ENCODE measurements at places on chromosomes 1 and 21.

DNA sequence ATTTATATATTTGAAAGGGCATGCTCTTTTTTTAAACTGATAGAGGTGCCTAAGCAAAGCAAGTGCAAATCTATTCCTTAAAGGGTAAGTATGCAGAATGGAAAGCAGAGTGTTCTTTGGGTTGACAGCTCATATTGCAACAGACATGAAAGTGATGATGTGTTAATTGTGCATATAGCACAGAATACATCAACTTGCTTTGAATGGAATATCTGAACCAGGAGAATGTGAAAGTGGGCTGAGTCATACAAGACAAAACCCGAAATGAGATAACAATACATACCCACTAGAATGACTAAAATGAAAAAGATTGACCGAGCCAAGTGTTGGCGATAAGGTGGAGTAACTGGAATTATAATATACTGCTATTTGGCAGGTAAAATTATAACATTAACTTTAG lies 4.3 kb downstream of the CR1 start:
- no peak for DNase-seq

DNA sequence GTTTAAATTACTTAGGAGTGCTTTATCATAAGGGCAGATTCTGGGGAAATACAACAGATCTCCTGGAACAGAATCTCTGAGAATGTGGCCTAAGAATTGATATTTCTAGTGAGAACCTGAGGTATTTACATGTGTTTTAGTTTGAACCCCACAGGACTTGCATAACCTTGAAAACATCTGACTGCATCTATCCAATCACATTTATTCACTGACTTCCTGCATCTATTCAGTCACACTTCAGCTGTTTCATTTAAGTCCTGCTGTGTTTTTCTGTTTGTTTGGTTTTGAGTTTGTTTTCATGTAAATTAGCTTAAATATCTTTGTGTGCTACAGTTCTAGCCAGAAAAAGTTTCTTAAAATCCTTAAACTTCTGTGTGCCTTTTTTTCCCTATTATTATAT lies 1260.7 kb downstream of the PLA2G4A start:
- DNase-seq, result no peak

DNA sequence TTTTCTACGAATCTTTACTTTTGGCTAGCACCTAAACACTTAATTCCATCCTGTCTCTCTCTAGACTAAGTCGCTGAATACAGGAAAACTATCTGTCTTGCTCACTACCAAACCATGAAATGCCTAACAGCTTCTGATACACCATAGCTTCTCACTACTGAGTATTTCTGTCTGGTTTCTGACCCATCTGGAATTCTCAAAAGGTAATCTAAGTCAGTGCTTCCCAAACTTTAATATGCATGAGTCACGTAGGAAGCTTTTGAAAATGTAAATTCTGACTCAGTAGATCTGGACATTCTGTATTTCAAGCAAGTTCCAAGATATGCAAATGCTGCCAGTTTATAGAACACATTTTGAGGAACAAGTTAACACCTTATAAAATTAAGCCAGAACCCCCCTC lies 9.2 kb upstream of the OVGP1 start:
- no peak for DNase-seq

GRCh38 chr21:27643326-27643725 lies 676.4 kb upstream of the ADAMTS5 start:
- DNase-seq, result no peak

DNA sequence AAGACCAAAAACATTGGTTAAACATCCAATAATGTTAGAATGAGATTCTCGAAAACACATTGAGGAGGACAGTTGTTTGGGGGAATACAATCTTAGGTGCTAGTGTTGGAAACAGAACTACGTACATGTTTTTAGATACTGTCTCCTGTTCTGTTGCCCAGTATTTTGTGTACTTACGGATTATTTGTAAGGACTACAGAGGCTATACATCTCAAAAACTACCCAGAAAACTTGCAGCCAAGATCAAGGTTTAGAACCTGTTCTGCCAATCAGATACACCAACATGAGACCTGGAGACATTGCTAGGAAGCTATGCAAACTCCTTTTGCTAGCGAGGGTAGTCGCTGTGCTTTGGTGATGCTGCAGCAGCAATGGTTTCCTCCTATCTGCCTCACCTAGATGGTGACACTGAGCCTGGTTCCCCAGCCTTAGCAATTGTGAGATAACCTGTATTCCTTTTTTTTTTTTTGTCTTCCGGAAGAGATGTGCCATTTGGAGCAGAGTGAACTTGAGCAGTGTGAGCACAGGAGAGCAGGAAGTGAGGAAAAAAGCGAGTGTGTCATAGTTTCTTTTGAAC lies 21.8 kb downstream of the YBX1 start:
- DNase-seq, result no peak

GRCh38 chr1:168005529-168005928 lies 68.7 kb upstream of the MPC2 start:
- no peak for DNase-seq

- DNase-seq, result no peak
Measured at GRCh38 chr1:183780159-183780558, 24.8 kb upstream of the RGL1 start.

DNA sequence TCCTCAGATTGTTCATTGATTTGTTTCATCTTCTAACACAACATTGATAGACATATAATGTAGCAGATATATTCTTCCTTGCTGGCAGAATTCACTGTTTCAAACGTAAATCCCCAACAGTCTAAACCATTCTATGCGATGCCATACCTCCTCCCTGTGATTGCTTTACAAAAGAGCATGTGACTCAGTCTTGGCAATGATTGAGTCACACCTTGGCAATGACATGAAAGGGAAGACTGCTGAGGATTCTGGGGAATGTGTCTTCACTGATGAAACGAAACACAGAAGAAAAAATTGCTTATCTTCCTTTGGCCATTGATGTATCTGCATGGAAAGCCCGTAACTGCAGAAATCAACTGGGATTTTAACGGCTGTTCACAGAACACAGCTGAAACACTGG lies 409.6 kb upstream of the ZRANB2 start:
- DNase-seq, result no peak

DNA sequence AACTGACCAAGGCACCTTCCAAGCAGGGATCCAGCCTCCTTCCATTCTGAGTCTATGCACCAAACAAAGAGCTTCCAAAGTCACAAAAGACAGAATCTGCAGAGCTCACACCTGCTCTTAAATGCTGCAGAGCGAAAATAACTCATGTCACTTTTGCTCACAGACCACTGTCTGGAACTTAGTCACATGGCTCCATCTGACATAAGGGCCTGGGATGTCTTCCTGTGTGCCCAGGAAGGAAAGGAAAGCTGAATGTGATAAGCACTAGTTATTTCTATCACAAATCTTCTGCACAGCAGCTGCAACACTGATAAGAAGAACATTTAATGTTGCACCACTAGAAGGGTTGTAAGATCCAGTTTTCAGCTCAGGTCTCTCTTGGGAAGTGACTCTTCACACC lies 39.5 kb upstream of the SGIP1 start:
- DNase-seq, result no peak

DNA sequence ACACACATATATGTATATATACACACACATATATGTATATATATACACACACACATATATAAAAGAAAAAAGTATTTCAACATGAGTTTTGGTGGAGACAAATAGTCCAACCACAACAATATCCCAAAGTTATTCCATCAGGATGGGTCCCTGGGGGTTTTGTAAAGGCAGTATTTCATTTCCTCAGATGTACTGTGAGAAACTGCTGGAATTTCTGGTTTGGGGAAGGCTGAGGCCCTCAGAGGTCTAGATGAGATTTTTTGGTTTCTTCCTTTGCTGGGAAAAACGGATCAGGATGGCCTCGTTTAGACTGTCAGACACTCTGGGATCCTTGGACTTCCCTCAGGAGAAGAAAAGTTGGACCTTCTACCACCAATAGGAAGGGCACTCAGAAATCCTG lies 36.5 kb upstream of the TENT5B start:
- no peak for DNase-seq

- no peak for DNase-seq
Measured at GRCh38 chr1:196405839-196406238, 202.4 kb downstream of the KCNT2 start.

GRCh38 chr1:53416269-53416813 lies 42.9 kb upstream of the DMRTB1 start:
- DNase-seq, result no peak

DNA sequence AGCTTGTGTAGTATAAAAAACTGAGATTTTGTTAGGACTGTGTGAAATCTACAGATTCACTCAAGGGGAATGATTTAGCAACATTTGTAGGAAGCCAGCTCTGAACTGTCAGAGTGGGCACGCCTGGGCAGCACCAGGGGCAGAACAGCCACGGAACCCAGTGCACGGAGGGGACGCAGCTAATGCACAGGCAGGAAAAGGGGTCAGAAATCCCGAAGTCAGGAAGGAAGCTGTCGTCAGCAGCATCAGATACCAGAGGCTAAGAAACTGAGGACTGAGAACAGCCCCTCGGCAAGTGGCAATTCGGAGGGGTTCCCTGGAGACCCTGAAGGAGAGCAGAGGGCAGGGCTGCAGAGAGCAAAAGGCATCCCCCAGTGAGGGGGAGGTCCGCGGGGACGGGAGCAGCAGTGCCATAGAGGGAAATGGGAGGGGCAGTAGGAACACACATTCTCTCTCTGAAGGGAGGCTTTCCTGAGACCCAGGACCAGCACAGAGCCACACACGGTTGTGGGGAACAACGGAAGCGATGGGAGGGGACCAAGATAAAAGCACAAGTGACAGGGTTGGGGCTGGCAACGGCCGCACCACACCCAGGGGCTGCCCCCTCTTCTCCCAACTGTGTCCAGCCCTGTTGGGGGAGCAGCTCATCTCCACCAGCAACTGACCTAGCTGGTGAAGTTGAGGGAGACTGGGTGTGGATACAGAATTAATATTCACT lies 12.7 kb downstream of the UBE2J2 start:
- no peak for DNase-seq

- DNase-seq, result peak; percentile 58
Measured at GRCh38 chr1:163071405-163072255, 2.5 kb downstream of the RGS4 start.

GRCh38 chr1:82565146-82565545 lies 764.4 kb downstream of the ADGRL2 start:
- DNase-seq, result no peak

DNA sequence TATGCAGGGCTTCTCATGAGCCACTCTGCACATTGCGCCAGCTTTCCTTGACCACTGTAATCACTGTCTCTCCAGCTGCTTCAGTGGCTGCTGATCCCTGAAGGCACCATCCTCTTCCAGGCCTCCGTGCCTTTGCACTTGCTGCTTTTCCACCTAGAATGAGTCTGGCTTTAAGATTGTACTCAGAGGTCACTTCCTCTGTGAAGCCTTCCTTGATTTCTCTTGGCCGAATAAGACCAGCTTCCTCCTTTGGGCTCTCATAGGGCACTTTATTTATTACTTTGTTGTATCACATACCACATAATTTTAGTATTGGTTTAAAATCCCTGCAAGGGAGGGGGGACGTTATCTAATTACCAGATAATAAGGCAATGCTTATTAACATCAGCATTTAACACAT lies 10.6 kb downstream of the CACNA1E start:
- no peak for DNase-seq

GRCh38 chr21:29082046-29082815 lies 8.8 kb upstream of the CCT8 start:
- DNase-seq, result no peak

GRCh38 chr1:59751801-59752200 lies 62.9 kb upstream of the HOOK1 start:
- no peak for DNase-seq

GRCh38 chr1:11101347-11101746 lies 1.7 kb upstream of the EXOSC10 start:
- DNase-seq, result no peak

- no peak for DNase-seq
Measured at GRCh38 chr1:107276247-107276646, 135.4 kb downstream of the NTNG1 start.

DNA sequence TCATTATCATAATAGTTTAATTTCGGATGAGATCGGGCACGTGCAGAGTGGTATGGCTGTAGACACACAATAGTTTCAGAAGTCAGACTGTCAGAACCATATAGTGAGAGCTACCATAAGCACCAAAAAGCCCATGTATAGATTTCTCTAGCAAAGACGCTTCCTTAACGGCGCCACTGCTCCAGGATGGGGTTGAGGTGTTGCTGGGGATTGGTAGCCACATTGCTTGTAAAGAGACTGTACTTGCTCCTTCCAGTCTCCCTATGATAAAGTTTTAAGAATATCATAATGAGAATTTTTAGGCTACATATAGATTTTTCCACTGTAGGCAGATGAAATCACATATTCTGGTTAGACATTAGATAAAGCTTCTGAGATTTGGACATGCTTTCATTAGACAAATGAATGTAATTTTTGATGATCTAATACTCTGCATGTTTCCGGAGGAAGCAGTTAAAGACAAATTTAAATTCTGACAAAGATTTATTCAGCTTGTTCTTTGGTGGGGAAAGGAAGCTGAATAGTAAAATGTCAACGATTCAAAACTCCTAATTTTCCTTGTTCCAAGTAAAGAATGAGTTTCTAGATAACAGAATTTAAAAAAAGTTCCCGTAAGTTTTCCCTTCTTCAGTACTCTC lies 77.7 kb downstream of the MAP3K7CL start:
- DNase-seq, result no peak

- no peak for DNase-seq
Measured at GRCh38 chr1:219296430-219297355, 123.0 kb downstream of the LYPLAL1 start.

DNA sequence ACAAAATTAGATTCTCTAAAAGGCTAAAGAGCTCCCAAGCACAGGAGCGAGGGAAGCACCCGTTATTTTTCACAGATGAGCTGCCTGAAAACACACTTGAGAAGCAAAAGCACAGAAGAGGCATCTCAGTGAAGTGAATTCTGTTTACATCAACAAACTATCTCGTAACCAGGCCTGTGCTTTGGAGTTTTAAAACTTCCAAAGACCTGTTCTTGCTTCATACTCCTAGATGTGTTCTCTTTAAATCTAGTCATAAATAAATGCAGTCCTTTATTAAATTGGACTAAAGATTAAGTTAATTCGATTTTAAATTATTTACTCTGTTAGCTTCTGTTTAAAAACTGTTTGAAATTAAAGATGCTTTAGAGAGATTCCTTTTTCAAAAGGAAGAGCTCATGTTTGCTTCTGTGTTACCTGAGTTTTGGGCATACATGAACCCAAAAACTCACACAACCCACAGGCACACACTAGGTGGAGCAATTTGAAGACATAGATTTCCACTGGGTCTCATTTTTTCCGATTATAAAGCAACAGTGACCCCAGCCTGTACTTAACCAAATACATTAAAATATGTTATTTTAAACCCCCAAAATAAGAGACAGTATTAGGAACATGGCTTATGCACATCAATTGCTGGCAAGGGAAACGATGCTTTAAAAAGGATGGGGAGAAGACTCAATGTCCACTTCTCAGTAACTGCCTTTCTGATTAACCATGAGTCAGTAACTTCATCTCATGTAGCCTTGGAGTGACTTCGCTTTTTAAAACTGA lies 648.2 kb downstream of the SMYD3 start:
- DNase-seq, result no peak

GRCh38 chr21:38531591-38531990 lies 33.3 kb upstream of the ERG start:
- no peak for DNase-seq

GRCh38 chr1:214563881-214564280 lies 12.5 kb upstream of the PTPN14 start:
- DNase-seq, result no peak

Measured in stimulated activated effector memory CD8-positive, alpha-beta T cell treated with anti-CD3 and anti-CD28 coated beads, Interleukin-12 subunit alpha, Interleukin-12 subunit beta, amount 100 ng/mL, for 72 hours (primary cell).